ENCODE measurements at places on chromosomes 1 and 21. TPM values are rescaled to one million over a fixed set of nuclear protein-coding genes. Genes with fewer than 3 reads are reported as not detected.

Gene SLC37A1
- 8.8 TPM for total RNA-seq

Gene OR2AK2
- not detected for total RNA-seq

Gene RAB13
- 39.7 TPM for total RNA-seq

Gene BCAS2
- total RNA-seq, result 46.2 TPM

Gene B3GALT2
- 0.05 TPM for total RNA-seq

Gene RGS1
- not detected for total RNA-seq

Gene ERICH3
- not detected for total RNA-seq

Gene TRIM58
- total RNA-seq, result 0.34 TPM

Gene GRIK3
- not detected for total RNA-seq

Gene NT5C1A
- not detected for total RNA-seq

Gene EPS8L3
- not detected for total RNA-seq

Gene DMBX1
- total RNA-seq, result not detected

Gene MTMR11
- 3.7 TPM for total RNA-seq

Gene PLEKHG5
- 26.6 TPM for total RNA-seq

Gene SPATA1
- total RNA-seq, result 0.25 TPM

Gene NBPF26
- 1.5 TPM for total RNA-seq

Gene LACTBL1
- not detected for total RNA-seq

Gene RUNX3
- not detected for total RNA-seq

Gene AMY1A
- not detected for total RNA-seq

Gene MANEAL
- total RNA-seq, result 0.59 TPM

Gene LDLRAD2
- total RNA-seq, result not detected

Gene CR1L
- total RNA-seq, result 1.00 TPM

Measured in mammary microvascular endothelial cell (primary cell).